ENCODE measurements at places on chromosomes 13 and 19.
A peak's percentile ranks its signal among the peaks of the same experiment; 100 is the strongest.

GRCh38 chr19:55454787-55455243, 6.6 kb downstream of the ISOC2 start:
- peaks cover 14% of the 10 kb centered on the region for H3K4me1 ChIP-seq
- H3K27ac ChIP-seq, result no peak overlapping the region
- no peak for DNase-seq
- H3K27me3 ChIP-seq, result peaks cover 32% of the 10 kb centered on the region
- H3K36me3 ChIP-seq, result peaks cover 3% of the 10 kb centered on the region
- H3K4me3 ChIP-seq, result no peak overlapping the region

DNA sequence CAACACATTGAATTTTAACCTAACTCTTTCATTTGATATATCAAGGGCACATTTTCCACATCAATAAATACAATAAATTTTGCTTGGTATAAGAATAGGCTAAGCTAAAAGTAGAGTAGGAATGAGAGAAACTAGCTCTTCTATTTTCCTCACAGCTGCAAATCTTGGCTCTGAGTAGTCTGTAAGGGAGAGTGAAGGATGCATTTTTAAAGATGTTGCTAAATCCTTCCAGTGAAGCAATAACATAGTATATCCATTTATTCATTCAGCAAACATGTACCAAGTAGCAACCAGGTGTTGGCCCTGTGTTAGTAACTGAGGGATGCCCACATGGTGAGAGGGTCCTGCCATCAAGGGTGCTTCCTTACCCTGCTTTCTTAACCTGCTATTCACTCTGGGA, 799.9 kb downstream of the PCDH9 start:
- no peak for DNase-seq
- no peak overlapping the region for H3K4me3 ChIP-seq
- H3K27me3 ChIP-seq, result no peaks in the 10 kb centered on the region
- no peaks in the 10 kb centered on the region for H3K36me3 ChIP-seq
- H3K4me1 ChIP-seq, result peaks cover 25% of the 10 kb centered on the region

GRCh38 chr19:50512112-50512998, 1.4 kb downstream of the ASPDH start:
- H3K27me3 ChIP-seq, result no peaks in the 10 kb centered on the region
- DNase-seq, result no peak
- H3K4me1 ChIP-seq, result peaks cover 10% of the 10 kb centered on the region
- no peaks in the 10 kb centered on the region for H3K36me3 ChIP-seq
- H3K27ac ChIP-seq, result no peak overlapping the region

DNA sequence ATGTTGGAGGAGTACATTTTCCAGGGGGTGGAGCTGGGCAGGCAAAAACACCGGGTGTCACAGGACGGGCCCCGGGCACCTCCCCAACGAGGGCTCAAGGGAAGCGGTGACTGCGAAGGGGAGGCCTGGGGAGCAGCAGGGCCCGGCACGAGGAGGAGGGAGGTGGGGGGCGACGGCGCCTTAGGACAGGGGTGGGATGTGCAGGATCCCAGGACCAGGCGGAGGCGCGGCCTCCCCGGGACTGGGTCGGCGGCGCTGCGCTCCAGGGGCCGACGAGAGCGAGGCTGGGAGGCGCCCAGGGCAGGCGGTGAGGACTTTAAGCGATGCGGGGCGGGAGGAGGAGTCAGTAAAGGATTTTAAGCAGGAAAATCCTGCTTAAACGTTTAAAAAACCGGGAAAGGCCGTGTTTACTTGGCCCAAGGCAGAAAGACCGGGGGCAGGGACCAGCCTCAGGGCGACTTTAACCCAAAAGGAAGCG, 427 bp downstream of the ZNF160 start:
- peak overlapping the region; percentile 79 for H3K4me3 ChIP-seq
- peaks cover 24% of the 10 kb centered on the region for H3K36me3 ChIP-seq
- peak; percentile 53 for DNase-seq

DNA sequence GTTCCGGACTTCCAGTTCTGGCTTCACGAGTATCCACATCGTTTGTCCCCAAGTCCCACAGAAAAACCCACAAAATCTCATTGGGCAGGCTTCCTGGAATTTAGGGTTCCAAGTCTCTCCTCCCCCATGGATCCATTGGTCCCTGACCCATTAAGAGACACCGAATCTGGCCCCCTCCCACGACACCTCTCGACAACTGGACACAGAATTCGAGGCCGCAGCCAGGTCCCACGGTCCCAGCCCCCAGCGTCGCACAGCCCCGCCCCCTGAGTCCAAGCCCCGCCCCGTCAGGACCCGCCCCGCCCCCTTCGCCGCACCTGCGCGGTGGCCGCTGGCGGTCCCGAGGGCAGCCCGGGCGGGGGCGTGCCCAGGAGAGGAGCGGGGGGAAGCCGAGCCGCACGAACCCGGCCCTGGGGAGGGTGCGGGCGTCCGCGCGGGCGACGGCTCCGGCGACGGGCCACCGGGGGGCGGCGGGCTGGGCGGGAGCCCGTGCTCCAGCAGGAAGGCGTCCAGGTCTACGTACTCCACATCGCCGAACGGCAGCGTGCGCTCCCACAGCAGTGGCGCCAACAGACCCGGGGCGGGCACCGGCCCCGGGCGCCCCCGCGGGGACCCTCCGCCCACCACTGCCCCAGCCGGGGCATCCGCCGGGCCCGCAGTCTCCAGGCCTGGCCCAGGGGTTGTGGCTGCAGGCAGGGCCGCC, 1.8 kb downstream of the DBP start:
- H3K36me3 ChIP-seq, result peaks cover 13% of the 10 kb centered on the region
- peak overlapping the region; percentile 94 for H3K4me3 ChIP-seq

Data from mesothelial cell of epicardium (in vitro differentiated cells).